ENCODE measurements at places on chromosomes 16 and 17.

DNA sequence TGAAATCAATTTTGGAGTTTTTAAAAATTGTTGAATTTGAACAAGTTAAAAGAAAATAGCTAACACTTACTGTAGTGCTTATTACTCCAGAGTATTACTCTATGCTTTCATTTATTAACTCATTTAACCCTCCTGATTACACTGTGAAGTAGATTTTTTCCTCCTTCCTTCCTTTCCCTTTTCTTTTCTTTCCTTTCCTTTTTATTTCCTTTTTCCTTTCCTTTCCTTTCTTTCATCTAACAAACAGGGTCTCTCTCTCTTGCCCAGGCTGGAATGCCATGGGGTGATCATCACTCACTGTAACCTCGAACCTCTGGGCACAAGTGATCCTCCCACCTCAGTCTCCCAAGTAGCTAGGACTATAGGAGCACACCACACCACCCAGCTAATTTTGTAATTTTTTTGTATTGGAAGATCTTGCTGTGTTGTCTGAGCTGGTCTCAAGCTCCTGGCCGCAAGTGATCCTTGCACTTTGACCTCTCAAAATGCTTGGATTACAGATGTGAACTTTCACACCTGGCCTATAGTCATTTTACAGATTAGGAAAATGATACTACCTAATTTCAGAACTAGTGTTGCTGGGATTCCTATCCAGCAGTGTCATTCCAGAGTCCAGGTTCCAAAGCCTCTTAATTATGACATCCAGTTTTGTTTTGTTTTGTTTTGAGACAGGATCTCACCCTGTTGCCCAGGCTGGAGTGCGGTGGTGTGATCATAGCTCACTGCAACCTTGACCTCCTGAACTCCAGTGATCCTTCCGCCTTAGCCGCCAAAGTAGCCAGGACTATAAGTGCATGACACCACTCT is 59.9 kb downstream of the TAOK1 start:
- DNase-seq: no peak

- DNase-seq: peak; percentile 24
Observed at GRCh38 chr17:15651583-15652110, 32.1 kb upstream of the FBXW10B start.

GRCh38 chr17:58669853-58670252 is 22.0 kb downstream of the TEX14 start:
- no peak for DNase-seq

DNA sequence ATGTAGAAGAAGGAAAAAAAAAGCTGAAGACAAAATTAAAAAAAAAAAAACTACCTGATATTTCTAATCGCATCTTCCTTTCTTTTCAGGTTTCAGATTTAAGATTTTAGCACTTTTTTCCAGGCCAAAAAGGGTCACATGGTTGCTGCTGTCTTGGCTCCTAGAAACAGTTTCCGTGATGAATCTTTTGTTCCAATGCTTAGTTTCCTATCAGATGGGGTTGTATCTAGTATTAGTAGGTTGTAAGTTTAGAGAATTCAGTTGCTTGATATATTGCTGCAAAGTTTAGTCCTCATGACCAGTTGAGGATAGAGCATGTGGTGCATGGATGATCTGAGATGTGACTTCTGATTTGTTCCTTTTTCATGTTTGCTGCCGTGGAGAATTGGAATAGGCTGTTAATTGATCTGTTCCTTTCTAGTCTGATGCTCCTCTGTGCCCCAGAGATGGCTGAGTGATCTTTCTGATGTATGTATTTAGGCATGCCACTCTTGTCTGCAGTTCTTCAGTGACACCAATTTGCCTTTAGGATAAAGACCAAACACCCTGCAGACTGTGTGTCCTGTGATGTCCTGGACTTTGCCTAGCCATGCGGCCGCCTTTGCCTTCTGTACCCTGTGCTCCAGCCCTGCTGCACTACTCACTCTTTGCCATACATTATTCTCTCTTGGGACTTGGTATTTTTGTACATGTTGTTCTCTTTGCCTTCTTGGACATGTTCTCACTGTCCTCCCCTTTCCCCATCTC is 94.0 kb downstream of the MRTFB start:
- DNase-seq: no peak

- no peak for DNase-seq
Observed at GRCh38 chr16:77943801-77944200, 78.5 kb upstream of the CLEC3A start.

DNA sequence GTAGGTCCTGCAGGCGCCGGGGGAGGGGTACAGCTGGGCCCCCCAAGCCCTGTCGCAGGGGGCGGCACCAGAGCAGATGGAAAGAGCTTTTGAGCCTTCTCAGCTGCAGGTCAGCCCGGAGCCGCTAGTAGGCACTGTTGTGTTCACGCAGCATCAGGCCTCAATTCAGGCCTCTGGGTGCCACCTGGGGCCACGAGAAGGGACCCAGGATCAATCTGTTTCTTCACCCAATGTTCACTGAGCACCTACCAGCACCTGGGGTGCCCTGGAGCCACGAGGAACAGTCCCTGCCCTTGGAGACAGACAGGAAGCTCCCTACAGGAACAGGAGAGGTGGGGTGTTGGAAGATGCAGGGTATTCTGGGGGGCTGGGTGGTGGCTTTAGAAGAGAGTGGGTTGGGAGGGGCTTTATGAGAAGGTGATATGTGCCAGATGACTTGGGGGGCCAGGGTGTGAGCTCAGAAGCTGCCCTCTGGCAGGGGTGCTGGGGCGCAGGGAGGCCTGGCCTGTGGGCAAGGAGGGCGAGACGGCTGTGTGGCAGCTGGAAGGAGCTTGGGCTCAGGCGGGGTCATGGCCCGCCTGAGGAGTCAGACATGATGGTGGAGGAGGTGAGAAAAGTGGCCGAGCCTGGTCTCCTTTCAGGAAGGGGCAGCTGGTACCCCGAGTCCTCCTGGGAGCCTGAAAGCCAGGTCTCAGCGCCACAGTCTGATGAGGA is 121.9 kb upstream of the GSE1 start:
- DNase-seq: peak; percentile 42

GRCh38 chr16:57480754-57481230 is 5.5 kb downstream of the DOK4 start:
- no peak for DNase-seq

DNA sequence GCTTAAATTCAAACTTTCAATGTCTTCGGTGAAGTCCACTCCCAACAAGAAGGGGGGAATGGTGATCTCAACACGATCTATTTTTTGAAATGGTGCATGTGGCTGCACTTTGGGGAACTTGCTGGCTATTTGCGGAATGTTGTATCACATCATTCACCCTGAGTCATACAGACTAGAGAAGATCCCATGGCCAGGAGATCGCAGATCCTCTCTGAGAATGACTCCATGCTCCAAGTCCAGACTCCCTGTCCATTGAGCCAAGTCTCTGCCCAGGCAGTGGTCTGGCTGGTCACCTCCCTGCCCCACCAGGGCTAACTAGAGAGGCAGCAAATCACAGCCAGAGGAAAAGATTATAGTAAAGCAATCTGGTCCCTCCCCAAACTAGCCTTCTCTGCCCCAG is 120.6 kb downstream of the XYLT1 start:
- DNase-seq: no peak

GRCh38 chr17:66967837-66968543 is 3.5 kb downstream of the CACNG4 start:
- DNase-seq: no peak

DNA sequence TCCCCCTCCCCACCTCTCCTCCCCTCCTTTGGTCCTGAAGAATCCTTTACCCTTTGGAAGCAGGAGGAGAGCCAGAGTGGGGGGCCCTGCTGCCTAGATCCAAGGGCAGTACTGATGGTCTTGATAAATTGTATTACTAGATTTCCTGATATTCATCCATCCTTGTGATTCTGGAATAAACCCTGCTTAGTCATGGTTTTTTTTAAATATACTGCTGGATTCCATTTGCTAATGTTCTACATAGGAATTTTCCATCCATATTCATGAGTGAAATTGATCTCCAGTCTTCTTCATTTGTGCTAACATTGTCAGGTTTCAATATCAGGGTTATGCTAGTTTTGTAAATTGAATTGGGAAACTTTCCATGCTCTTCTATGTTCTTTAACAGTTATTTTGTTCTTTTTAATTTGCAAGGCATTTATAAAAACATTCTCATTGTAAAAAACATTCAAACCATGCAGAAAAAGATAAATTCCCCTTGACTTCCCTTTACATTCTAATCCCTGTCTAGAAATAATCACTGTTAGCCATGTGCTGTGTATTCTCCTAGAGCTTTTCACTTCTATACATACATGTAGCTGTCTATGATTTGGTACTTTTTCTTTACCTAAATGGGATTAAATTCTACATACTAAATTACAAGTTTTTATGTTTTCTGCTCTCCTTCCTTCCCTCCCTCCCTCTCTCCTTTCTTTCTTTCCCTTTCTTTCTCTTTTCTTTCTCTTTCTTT is 56.7 kb downstream of the CCDC42 start:
- DNase-seq: no peak

DNA sequence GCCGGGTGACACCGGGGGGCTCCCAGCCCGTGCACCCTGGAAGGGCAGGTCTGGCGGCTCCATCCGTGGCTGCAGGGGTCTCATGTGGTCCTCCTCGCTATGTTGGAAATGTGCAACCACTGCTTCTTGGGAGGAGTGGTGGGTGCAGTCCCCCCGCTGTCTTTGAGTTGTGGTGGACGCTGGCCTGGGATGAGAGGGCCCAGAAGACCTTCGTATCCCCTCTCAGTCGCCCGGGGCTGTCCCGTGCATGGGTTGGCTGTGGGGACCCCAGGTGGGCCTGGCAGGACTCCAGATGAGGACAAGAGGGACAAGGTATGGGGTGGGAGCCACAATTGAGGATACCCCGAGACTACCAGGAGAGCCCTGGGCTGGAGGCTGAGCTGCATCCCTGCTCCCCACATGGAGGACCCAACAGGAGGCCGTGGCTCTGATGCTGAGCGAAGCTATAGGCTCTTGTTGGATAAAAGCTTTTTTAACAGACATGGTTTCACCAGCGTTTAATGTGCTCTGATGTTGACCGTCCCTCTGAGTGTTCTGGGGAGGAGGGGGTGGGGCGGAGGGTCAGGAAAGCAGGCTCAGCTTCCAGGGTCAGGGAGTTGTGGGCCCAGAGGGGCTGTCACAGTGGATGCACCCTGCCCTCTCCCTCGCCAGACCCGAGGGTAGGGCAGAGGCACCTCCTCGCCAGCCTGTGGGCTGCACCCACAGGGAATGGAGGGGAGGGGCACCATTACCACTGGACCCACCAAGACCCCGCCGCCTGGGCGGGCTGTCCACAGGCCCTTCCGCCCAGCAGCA is 5.4 kb downstream of the SPATA2L start:
- DNase-seq: no peak

DNA sequence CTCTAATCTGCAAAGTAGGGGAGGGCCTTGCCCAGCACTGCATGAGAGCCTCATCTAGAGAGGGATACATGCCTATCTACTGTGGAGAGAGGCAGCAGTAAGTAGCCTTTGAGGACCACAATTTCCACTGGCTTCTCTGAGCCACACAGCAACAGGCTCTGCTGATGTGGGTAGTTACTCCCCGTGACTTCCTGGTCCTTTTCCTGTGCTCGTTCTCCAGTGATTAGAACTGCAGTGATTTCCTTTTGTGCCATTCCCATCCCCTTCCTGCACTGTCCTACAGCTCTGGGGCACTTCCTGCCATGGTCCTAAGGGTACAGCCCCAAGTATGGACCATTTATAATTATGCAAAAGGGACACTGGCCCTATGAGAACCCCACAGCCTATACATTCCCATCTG is 3.0 kb downstream of the PLSCR3 start:
- no peak for DNase-seq
